ENCODE measurements at places on chromosomes 12 and 14. TPM values are rescaled to one million over a fixed set of nuclear protein-coding genes. Genes with fewer than 3 reads are reported as not detected.

Gene IL23A
- total RNA-seq = not detected

Gene LRFN5
- total RNA-seq = not detected

Gene B4GALNT3
- total RNA-seq = 2.0 TPM

Gene FAM186B
- total RNA-seq = 1.4 TPM

Gene AMHR2
- 0.09 TPM for total RNA-seq

Gene STK38L
- 6.0 TPM for total RNA-seq

Data from right lobe of liver (tissue), 6 donors.